ENCODE measurements at places on chromosomes 1 and 21. TPM values are rescaled to one million over a fixed set of nuclear protein-coding genes. Genes with fewer than 3 reads are reported as not detected.

The TLR5 gene
- total RNA-seq, result 0.06 TPM

The AUNIP gene
- 2.1 TPM for total RNA-seq

The AK2 gene
- 87.6 TPM for total RNA-seq

The TEDDM1 gene
- total RNA-seq, result not detected

The SERINC2 gene
- total RNA-seq, result 1.6 TPM

The TAS1R1 gene
- not detected for total RNA-seq

The FCRL3 gene
- total RNA-seq, result not detected

Measured in bladder microvascular endothelial cell (primary cell).